Ureter (tissue), 1 donor: ENCODE measurements at places on chromosomes 2 and 18. TPM values are rescaled to one million over a fixed set of nuclear protein-coding genes. Genes with fewer than 3 reads are reported as not detected.

The SNRNP27 gene
- total RNA-seq = 34.8 TPM

The COLEC12 gene
- total RNA-seq = 10.2 TPM

The ABHD1 gene
- total RNA-seq = 0.78 TPM

The RFX8 gene
- not detected for total RNA-seq

The ANTXR1 gene
- 87.8 TPM for total RNA-seq

The NBAS gene
- 55.1 TPM for total RNA-seq

The ABCG8 gene
- not detected for total RNA-seq

The MIB1 gene
- 45.3 TPM for total RNA-seq

GRCh38 chr18:28039078-28039477, 137.9 kb downstream of the CDH2 start:
- DNase-seq = no peak

GRCh38 chr2:187054501-187055319, 205.7 kb upstream of the ZSWIM2 start:
- DNase-seq = no peak

GRCh38 chr2:195055996-195056395, 601.0 kb upstream of the SLC39A10 start:
- no peak for DNase-seq

- DNase-seq = no peak
These were observed 24.7 kb downstream of the RND3 start for GRCh38 chr2:150462770-150463169.

DNA sequence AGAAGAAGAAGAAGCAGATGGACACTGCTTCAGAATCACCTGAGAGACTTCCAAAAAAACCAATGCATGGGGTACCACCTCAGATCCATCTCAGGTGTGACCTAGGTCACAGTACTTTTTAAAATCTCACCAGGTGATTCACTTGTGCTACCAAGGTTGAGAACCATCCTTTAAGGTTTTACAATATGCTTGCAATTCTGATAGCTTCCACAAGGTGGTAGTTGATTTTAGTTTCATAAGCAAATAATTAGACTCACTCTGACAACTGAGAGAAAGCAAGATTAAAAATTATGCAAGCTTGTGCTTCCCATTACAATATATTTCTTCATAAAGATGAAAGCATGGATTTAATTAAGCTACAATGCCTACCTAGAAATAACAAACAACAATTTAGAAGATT, 355.1 kb downstream of the EN1 start:
- no peak for DNase-seq

DNA sequence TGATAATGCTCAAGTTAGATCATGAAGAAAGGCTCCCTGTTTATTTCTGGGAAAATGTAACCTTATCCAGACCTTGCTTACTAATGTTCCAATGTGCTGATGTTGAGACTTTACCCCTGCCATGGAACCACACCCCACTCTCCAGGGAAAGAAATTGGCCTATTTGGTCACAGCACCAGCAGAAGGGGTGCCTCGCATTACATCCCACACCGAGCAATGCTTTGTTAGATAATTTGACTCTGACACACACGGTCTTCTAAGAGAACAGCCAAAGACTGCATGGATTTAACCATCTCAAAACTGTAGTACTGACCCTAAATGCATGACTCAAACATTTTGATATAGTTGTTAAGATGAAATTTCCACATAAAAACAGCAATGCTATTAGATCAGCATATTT, 152.1 kb upstream of the CCDC150 start:
- DNase-seq = no peak

DNA sequence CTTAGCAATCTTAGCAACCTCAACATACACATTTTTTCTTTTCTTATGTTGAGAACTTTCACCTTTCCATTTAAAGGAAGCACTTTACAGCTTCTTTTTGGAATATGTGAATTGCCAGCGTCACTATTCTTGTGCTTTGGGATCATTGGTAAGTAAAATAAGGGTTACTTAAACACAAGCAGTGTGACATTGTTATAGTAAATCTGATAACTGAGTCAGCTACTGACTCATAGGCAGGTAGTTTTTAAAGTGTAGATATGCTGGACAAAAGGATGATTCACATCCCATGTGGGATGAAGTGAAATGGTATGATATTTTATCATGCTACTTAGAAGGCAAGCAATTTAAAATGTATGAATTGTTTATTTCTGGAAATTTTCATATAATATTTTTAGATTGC, 637.2 kb downstream of the DCDC2C start:
- no peak for DNase-seq

DNA sequence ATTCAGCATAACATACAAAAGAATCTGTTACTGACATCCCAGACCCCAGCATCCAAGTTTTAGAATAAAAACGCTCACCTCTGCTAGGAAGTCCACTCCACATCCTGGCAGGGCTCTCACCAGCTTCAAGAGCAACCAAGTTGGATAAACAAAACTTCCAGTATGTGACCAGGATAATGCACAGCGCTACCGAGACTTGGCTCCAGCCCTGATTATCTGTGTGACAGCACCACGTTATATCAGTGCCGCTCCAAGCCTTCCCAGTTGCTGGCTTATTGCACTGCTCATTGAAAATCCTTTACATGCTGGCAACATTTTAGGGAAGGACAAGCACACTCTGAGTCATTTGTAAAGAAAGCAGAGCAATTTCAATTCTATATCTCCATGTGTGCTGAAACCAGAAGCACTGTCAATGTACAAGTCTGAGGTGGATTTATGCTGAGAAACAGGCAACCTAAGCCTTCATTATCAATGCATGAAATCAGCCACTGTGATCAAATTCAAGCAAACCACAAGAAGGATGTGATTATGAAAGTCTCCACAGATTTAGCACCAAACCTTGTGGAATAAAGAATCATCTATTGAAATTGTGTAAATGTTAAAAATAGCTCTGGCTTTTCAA, 115.7 kb downstream of the ZNF385B start:
- DNase-seq = no peak

DNA sequence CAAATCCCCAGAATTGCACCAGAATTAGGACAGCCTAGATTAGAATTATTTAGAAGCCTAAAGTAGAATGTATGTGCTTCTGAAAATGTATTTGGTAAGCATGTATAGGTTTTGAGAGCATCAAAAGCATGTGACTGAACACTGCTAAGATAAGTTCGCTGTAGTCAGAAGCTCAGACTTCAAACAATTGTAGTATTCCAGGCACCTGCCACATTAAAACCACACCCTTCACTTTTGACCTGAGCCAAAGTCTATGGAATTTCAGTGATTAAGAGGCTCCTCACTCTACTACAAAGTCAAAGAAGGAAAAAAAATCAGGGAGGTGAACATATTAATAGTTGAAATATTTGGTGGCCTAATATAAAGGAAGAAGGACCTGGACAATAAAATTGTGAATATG, 8.2 kb downstream of the KCNJ3 start:
- DNase-seq = no peak

DNA sequence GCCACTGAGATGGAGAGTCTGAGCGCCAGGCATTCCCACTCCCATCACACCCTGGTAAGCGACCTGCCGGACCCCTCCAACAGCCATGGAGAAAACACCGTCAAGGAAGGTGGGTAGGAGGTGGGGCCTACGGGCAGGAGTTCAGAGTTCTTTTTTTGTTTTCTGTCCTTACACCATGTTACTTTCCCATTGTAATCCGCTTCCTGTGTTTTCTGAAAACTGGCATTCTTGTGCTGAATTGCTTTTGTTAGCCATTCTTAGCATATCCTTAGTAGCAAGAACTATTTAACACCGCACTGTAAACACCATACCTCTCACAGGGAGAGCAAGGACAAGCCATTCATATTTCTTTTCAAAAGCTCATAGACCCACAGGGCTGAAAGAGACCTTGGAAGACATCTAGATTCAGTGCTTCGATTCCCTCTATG, 46.2 kb downstream of the UNC80 start:
- no peak for DNase-seq

DNA sequence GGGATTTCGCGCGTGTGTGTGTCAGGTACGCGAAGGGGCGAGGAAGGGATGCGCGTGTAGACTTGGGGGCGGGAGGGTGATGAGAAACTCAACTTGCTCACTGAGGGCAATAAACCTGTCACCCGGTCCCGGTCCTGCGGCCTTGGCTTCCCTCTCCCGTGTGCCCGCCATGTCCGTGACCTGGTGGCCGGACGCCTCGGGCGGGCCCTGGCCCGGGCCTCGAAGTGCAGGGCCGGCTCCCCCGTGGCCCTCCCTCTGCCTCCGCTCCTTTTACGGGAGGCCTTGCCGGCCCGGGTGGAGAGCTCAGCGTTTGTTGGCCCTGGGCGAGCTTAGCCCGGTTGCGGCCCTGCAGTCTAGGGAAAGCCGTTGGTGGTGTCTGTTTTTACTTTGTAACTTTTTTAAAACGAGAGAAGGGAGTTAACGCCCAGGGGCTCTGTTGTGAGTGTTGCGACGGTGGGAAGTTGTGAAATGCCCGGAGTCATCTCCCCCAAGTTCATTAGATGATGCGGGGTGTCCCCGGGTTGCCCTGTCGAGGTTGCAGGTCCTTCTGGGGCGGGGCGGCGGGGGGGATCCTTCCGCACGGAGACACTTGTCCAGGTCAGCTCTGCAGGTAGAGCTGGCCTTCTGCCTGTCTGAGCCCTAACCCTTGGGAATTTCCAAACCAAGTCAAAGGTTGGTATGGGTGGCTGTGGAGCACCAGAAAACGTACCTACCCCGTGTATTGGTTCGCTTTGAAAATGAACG, 883 bp downstream of the SMCHD1 start:
- DNase-seq = peak; percentile 58

DNA sequence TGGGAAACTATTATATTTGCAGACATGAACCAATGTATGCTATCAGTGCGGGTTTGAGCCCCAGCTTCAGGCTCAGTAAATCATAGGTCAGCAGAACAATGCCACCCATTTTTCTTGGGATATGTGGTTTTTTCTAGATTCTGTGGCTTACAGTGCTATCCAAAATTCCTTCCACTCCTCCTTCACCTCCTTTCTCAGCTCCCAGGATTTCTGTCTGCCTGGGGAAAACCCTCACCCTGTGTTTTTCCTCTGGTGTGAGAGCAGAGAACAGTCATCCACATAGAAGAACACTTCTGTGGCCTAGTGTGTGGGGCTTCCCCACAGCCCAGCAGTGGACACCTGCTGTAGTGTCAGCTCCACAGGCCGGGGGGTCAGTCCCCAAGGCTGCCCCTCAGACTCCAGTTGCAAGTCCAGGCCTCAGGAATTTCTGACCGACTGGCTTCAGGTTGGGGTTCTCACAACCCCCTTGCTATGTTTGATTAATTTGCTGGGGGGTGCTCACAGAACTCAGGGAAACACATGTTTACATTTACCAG, 238.2 kb downstream of the LDLRAD4 start:
- DNase-seq = peak; percentile 26

GRCh38 chr2:241818943-241819270, 9.9 kb downstream of the NEU4 start:
- peak; percentile 31 for DNase-seq

GRCh38 chr2:132392221-132392620, 24.4 kb upstream of the GPR39 start:
- DNase-seq = no peak

DNA sequence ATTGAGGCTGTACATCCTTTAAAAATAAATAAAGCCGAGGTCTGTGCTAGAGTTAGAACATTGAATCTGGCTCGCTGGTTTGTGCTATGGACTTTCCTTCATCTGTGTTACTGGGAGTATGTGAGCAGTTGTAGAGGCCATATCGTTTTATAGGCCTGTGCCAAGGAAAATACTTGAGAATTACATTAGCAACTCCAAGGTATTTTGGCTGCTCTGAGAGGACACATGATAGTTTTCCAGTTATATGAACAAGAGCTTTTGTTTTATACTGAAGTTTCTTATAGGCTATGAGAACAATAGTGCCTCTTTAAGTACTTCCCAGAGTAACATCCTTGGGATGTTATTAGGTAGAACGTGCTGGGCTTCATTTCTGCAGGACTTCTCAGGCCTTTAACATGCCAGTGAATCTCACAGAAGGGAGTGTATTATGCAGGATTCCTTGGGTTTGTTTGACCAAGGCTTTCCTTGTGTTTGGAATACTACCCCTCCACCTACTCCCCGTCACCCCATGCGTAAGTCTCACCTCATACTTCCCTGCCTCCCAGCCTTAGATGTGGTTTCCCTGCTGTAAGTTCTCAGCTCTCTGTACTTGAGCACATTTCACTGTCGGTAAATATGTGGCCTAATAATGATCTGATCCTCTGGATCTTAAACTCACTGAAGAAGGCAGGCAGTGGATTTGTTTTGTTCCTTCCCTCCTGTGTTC, 21.0 kb downstream of the TCF7L1 start:
- DNase-seq = no peak

GRCh38 chr2:216770717-216771116, 75.4 kb upstream of the IGFBP5 start:
- DNase-seq = no peak

- no peak for DNase-seq
These were observed 69.4 kb downstream of the CABLES1 start for GRCh38 chr18:23204589-23205235.

- DNase-seq = no peak
These were observed 30.4 kb upstream of the MYO3B start for GRCh38 chr2:170147576-170147975.

- DNase-seq = no peak
These were observed 430.1 kb upstream of the CHST9 start for GRCh38 chr18:27614951-27615844.

- no peak for DNase-seq
These were observed 2.3 kb downstream of the MSL3B start for GRCh38 chr2:233865838-233866237.

- DNase-seq = no peak
These were observed 4.9 kb upstream of the TMEM200C start for GRCh38 chr18:5900262-5900661.

DNA sequence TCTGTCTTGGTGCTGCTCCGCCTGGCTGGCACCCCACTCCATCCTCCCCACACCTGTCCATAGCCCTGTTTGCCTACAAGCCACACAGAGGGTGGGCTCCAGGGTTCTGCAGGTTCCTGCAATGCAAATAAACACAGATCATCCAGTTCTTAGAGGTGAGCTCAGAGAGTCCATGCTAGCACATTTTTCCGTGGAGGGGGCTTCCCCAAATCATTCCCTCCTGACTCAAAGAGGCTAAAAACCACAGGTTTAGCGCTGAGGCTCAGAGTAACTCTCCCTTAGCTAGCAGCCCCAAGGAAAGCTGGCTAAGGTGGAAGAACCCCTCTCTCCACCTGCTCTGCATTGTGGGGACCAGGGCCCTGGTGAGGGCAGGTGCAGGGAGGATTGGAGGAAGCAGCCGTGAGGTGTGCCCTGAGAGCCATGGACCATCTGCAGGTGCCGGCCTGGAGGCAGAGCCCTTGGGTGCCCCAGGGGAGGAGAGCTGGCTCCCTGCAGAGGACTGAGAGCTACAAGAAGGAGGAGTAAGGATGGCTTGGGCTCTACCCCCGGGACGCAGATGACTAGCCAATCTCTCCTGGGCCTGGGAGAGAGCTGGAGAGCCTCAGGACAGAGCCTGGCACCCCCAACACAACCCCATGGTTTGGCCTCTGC, 23.8 kb upstream of the TEX44 start:
- DNase-seq = no peak
